Cortex of kidney (tissue), 1 donor: ENCODE measurements at places on chromosomes 5 and 9.

GRCh38 chr9:70147196-70147595 lies 103.5 kb downstream of the MAMDC2 start:
- no peak for DNase-seq

- no peak for DNase-seq
Measured at GRCh38 chr5:154395407-154396106, 50.2 kb upstream of the SAP30L start.

DNA sequence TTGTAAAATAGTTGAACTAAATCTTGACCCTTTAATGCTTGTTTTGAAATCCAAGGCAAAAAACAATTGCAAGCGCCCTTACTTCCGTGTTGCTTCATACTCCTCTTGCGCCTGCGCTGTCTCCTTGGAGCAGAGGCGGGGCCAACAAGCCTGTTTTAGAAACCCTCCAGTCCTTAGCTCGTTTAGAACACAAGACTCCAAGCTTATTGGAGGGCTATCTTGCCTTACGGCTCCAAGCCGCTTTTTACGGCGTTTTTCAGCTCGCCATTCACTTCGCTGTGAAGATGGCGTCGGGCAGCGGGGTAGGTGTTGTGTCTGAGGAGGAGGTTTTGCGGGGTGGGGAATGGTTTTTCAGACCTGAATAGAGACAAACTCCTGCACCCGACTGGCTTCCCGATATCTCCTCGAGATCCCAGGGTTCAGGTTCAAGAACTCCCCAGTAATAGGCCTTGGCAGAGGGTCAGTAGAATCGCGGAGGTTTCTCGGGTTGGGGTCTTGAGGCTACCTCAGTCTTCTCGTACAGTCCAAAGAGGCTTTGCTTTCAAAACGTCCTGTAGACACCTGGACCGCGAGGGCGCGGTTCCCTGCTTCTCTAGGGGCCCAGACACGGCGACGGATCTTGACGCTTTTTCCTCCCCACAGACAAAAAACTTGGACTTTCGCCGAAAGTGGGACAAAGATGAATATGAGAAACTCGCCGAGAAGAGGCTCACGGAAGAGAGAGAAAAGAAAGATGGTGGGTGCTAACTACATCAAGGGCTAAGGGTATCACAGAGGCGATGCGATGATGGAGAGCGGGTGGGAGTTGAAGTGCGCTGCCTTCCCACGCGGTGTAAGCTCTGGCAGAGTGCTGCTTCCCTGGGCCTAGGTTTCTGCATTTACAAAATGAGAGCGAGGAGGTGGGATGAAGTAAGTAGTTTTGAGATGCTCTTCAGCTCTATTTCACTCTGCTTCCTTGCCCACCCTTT lies at the start of gene ZMAT2:
Gene ZMAT2, plus strand, starts transcription at position 271 of the 968 bp plus-strand sequence. Its CDS starts 14 bp downstream, at position 285.
- no peak for DNase-seq

GRCh38 chr9:76654051-76654461 lies 110.2 kb upstream of the PCA3 start:
- no peak for DNase-seq

GRCh38 chr9:129202613-129203555 lies 24.8 kb upstream of the IER5L start:
- no peak for DNase-seq

GRCh38 chr5:10832987-10833386 lies 72.0 kb upstream of the DAP start:
- DNase-seq, result no peak

- no peak for DNase-seq
Measured at GRCh38 chr9:124764774-124765438, 6.2 kb downstream of the NR6A1 start.

- no peak for DNase-seq
Measured at GRCh38 chr5:102283102-102283797, 12.8 kb downstream of the SLCO4C1 start.

DNA sequence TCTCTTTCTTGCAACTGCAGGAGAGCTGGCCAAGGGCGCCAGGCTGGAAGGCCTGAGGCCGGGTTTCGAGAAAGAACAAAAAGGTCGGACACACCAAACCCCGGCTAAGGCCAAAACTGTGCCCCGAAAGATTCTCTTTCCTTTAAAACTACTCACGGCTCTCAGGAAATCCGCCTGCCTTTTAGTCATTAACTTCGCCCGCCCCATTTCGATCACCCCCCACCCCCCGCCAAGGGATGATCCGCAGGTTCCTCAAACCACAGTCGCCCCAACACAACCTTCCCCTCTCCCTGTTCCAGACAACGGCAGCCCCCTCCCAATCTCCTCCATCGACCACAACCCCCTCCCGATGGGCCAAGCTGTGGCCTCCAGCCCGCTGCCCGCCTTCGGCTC lies 536 bp downstream of the FEM1C start:
- no peak for DNase-seq

DNA sequence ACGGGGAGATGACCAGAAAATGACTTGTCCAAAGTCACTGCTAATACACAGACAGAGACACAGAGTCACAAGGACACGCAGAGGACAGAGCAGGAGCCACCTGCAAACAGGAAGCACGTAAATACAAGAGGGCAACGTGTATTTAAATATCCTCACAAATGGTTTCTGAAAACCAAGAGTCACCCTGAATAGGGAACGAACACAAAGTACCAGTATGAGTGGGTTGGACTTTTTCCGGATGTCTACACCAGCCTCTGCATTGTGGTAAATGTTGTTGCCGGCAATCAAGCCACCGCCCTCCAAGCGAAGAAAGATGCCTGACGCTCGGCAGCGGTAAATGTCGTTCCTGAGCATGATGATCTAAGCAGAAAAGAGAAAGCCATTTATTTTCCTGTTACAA lies 44.5 kb downstream of the FBXO10 start:
- no peak for DNase-seq

- DNase-seq, result no peak
Measured at GRCh38 chr9:100083448-100084127, 15.2 kb downstream of the ERP44 start.

- DNase-seq, result no peak
Measured at GRCh38 chr5:141521244-141521781, 32.4 kb downstream of the PCDHGC5 start.

DNA sequence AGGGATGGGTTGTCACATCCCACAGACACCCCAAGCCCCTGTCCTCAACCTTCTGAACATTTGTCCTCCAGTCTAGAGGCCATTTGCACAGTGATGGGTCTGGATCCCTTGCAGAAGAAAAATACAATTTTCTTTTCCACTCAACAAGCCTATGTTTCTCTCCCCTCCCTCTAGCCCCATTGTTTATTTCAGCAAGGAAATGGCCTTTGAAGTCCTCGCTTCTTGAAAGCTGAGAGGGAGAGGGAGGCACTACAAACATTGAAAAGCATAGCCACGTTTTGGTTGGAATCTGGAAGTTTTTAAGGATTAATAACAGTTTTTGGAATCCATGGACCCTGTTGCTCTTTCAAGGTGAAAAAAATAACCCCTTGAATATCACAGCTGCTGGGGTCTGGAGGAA lies 24.0 kb upstream of the ARSI start:
- DNase-seq, result no peak

DNA sequence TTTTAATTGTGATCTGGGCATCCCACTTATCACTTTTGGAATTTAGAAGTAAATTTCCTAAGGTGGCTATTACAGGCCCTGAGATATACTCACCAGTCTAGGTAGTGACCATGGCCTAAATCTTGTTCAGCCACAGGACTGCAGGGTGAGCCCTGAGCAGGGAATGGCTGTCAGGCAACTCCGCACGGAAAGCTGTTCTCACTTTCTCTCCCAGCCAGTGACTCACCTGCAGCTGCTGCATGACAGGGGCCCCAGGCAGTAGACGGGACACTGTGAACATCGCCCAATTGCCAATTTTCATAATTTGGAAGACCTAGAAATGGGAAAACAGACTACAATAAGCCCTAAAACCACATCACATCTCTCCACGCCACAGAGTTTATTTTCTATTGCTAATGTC lies 69.6 kb upstream of the TAF1L start:
- DNase-seq, result no peak

DNA sequence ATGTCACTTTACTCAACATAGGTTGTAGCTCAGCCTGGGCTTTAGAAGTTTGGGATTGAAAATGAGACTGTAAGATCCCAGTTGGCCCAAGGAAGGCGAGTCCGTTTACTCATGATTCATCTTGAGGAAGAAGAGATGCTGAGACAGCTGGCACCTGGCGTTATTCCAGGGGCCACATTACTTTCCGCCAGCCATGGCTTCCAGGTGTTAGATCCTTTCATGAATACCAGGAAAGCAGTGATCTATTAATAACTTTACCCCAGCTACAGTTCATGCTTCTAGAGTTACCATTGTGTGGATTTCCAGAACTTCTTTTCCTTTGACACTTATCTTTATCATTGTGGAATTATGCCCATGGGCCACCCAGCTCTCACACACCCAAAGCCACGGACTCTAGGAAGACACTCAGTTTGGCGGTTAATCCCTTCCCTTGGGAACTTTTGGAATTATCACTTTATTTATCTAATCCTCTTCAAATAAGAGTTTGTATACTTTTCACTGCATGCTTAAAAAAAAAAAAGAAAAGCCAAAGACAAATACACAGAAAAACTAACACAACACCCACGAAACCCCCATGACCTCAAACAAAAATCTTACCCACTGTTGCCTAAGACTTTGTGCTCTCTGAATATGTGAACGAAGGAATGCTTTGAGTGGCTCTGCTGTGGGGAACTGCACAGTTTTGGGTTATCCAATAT lies 26.9 kb downstream of the RAI14 start:
- DNase-seq, result no peak

GRCh38 chr5:163540696-163541095 lies 35.3 kb downstream of the MAT2B start:
- no peak for DNase-seq

DNA sequence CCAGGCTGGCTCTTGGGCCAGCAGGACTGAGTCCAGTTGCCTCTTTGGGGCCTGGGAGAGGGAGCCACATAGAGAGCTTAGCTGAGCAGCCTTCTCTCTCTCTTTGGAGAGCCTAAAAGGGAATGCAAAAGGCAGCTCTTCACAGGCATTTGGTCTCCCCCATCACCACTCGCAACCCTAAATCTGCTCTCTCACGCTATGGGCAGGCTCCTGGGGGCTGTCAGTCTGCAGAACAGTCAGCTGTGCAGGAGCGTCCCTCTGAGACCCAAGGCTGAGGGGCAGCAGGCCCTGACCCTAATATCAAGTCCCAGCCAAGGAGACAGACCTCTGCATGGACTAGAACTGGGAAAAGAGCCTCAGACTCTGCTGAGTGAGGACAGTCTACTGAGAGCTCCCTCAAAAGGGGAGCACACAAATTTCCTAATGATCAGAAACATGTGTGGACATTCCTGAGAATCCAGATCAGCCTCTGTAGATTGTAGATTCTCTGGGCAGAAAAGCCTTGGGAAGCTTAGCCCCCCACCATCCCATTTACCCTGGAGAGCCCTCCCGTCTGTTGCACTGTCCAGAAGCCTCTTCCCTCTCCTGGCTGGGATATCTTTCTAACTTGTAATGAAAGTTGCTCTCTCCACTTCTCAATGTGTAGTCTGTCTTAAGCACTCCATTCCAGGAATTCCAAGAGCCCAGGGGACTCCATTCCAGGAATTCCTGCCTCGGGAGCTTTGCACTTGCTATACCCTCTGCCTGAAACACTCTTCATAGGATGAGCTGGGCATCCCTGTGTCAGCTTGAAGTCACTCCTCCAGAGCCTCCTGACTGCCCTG lies 79.4 kb downstream of the FAM114A2 start:
- DNase-seq, result no peak

GRCh38 chr9:2043243-2043642 lies 28.1 kb downstream of the SMARCA2 start:
- DNase-seq, result no peak

DNA sequence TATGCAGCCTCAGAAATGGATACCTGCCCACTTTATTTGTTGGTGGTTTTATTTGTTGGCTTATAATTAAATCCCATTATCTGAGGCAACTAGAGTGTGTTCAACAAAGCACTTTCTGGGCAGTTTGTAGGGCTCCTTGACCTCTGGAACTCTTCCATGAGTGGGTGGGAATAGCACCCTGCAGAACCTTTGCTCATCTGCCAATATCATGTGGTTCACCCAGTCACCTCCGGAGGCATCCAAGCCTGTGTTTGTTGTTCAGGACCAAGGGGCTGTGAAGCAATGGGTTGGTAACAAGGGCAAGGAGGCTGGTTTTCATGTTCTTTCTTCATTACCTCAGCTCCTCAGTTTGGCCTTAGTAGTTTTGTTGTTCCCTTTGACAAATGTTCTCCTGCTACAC lies 314.0 kb downstream of the NDUFS4 start:
- DNase-seq, result no peak

DNA sequence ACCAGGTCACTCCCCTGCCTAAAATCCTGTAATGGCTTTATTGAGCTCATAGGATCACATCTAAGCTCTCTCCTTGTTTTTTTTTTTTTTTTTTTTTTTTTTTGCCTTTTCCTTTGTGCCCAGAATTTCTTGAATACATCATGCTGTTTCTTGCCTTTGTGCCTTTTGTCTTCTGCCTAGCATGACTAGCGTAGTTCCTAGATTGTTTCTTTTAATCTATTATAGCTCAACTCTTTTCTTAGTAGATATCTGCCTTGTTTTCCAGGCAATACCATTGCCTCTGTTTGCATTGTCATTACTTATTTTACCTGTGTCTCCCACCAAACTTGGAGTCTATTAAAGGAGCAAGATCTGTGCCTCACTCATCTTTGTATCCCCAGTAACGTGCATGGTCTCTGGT lies 106.1 kb upstream of the C9orf72 start:
- DNase-seq, result no peak

DNA sequence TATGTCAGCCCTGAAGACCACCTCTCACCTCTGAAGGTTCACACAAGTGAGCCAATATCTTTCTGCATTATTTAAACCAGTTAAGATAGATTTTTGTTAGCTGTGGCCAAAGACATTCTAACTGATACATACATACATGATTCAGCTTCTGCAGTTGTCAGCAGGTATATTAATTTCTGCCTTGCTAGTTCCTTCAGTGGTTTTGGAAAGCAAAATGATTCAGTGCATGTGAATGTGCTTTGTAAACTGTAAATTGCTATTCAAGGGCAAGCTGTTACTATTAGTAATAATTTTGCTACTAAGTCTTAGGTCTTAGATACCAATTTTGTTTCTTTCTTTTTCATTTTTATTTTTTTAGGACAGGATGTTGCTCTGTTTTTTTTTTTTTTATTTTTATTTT lies 89.2 kb upstream of the ERBIN start:
- DNase-seq, result no peak

GRCh38 chr9:116061546-116062205 lies 91.9 kb upstream of the PAPPA start:
- DNase-seq, result no peak

GRCh38 chr9:113577525-113578261 lies 114.2 kb downstream of the RGS3 start:
- no peak for DNase-seq

- no peak for DNase-seq
Measured at GRCh38 chr5:126000507-126000906, 422.7 kb upstream of the GRAMD2B start.

DNA sequence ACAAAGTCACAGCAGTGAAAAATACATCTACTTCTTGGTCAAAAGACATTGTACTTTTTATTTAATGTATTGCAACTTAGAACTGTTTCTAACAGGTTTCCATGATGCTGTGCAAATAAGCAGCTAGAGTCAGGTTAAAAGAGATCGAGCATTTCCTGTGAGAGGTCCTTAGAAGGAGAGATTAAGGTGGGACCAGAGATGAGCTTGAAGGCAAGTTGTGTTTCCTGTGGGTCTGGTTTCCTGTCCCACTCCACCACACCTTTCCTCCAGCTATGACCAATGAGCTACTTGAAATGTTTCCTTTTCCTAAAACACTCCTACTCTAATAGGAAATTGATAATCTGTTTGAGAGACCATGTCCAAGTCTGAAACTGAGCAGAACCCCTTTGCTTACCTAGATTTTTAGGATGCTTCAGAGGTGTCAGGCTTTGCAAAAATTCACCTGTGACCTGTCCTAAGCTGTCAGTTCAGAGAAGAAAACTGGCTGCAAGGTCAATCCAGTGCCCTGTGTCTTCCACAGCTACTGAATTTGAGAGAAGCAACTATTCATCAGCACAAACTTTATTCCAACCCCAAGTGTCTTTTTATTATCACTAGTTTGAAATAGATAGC lies 13.1 kb upstream of the RLN1 start:
- no peak for DNase-seq
